ENCODE measurements at places on chromosomes 4 and X.

DNA sequence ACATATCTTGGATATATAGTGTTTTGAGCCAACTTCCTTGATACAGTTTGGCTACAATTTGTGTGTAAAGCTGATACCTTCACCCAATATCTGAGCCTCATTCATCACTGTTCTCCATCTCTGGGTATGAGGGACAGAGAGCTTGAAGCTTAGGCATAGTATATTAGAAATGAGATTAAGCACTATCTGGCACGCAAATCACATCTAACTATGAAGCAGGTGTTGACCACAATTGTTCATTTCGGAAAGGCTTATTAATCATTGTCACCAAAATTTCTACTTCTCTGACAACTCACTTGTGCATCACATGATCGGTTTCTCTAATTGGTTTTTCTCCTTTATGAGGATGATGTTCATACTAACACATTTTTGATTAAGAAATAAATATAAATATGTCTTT lies 2.1 kb upstream of the POF1B start:
- DNase-seq = no peak

GRCh38 chr4:1403591-1404572 lies 2.4 kb downstream of the NKX1-1 start:
- DNase-seq = no peak

DNA sequence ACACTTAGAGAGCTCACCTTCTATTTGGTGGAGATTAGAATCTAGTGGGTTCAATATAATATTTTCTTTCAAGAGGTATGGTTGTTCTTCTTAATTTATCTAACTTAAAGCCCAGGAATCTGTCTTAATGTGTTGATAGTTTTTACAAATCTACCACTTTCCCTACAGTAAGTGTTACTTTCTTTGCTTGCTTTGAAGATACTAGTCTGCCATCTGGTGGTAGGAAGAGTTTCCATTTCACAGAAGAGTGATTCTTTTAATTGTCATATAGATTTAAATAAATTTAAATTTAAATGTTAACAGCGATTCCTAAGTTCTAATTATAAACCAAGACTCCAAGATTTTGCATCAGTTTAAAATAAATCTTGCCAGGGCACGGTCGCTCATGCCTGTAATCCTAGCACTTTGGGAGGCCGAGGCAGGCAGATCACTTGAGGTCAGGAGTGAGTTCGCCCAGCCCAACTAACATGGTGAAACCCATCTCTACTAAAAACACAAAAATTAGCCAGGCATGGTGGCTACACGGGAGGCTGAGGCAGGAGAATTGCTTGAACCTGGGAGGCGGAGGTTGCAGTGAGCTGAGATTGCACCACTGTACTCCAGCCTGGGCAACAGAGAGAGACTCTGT lies 43.5 kb downstream of the NUDT9 start:
- peak; percentile 20 for DNase-seq

- no peak for DNase-seq
These were observed 183.4 kb downstream of the OPHN1 start for GRCh38 chrX:68249903-68250302.

DNA sequence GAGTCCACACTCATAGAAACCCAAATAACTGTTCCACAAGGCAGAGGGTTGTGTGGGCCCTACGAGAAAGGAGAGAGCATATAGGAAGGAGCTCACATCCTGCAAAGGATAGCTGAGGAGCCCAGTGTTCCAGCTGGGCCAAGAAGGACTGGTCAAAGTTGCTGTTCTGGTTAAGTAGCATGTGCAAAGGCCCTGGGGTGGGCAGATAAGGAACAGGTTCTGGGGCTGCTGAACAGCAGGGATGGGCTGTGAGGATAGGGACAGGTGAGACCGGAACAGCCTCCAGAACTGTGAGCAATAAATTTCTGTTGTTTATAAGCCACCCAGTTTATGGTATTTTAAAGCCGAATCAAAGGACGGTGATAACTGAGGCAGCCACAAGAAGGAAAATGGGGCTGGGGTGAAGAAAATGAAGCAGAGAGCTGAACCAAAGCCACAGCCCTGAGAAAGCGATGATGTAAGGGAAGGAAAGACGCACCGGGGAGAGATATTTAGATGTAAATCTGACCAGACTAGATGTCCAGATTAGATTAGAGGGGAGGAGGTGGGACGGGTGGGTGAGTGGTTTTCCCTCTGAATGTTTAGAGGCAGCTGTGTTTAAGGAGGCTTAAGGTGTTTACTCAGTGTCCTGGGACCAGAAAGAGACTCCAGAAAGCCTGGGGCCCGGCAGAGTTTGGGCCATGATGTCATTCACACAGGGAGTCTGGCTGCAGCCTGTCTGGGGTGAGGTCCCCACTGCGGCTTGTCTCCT lies 180.8 kb upstream of the BCOR start:
- DNase-seq = no peak

- DNase-seq = no peak
These were observed 39.7 kb downstream of the NSG1 start for GRCh38 chr4:4426511-4427120.

DNA sequence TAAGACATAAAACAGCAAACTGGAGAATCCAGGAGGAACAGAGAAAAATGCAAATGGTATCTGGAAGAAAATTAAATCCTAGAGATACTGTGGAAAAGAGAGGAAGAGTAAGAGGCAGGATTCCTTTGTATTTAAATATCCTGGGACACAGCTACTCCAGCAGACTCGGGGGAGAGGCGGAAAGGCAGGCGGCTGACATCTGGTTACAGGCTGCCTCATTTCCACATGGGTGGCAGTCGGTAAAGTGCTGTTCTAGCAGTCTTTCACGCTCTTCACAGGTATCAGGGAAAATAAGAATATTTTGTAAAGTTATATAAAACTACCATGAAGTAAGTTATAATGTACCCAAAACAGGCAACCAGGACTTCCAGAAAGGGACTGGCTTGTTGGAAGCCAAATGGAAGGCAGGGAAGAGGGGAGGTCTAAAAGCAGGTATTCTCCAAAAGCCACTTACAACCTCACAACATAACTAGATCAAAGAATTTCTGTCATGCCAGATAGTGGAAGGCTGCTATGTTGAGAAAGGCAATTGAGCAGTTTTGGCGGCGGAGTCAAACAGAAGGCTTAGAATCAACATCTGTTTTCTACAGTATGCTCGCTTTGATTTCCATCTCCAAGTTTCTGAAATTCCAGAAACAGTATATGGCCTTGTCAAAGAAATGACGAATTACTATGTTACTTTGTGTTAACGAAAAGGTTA lies 1.3 kb upstream of the TIGD2 start:
- DNase-seq = no peak

GRCh38 chr4:138672393-138672976 lies 343.1 kb upstream of the NOCT start:
- no peak for DNase-seq

DNA sequence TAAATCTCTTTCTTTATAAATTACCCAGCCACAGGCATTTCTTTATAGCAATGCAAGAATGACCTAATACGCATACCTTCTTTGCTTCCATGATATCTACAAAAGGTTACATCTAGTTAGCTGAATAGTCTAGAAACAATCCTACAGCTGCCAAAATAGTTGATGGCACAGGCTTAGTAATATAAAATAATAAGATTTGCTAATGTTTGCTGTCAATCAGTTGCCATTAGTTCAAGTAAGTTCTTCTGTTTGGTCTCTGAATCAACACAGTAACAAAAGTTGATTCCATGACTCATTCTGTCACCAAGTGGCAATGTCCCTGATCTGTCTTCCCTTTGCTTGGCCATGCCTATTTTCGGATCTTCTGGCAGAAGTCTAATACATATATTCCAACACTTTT lies 470.2 kb downstream of the SPRY1 start:
- DNase-seq = no peak

DNA sequence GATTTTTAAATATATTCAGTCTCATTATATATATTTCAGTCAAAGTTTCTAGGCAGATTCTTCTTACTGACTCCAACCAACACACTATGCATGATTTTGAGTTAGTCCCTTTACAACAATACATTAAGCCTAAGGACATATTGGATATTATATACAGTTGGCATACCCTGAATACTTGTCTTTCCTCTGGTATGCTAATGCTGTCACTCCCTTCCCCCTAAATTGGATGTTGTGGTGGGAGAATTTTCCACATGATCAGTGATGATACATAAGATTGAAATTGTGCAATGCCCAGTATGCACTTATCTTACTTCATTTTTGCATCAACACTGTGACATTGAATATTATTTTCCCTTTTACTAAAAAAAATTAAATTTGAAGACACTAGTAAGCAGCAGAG lies 935.2 kb downstream of the PCDH7 start:
- DNase-seq = no peak

GRCh38 chr4:93771640-93772411 lies 56.7 kb upstream of the ATOH1 start:
- DNase-seq = no peak

DNA sequence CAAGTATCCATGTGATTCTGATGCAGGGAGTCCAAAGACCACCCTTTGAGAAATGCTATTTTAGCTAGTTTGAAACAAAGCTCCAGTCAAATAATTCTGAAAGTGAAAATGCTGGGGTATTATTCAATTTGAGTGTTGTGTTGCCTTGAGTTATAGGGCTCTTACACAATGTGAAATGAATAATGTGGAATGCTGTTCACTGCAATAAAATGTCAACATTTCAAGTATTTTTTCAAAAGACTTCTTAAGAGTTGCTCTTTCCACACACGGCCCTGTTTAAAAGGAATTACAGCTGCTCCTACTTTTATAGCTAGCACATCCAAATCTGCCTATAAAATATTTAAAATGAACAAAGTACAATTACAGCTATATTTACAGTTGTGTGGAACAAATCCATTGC lies 27.5 kb upstream of the PLS3 start:
- DNase-seq = peak; percentile 60

DNA sequence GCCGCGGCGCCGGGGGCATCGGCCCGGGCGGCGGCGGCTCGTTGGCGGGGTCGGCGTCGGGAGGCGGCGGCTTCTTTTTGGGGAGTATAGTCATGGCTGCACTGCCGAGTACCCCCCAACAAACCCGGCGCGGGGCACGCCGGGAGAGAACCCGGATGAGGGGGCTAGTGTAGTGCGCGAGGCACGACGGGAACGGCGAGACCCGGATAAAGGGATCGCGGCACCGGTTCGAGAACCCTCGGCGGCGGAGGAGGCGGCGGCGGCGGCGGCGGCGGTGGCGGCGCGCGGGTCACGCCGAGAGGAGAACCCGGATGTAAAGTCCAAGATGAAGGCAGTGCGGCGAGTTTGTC lies at the start of gene OTUD5:
Gene OTUD5 (minus strand): TSS at position 131 of the 350 bp plus-strand sequence. CDS start 37 bp downstream, at position 94.
- no peak for DNase-seq

GRCh38 chr4:183721207-183722081 lies 62.4 kb downstream of the TRAPPC11 start:
- no peak for DNase-seq

DNA sequence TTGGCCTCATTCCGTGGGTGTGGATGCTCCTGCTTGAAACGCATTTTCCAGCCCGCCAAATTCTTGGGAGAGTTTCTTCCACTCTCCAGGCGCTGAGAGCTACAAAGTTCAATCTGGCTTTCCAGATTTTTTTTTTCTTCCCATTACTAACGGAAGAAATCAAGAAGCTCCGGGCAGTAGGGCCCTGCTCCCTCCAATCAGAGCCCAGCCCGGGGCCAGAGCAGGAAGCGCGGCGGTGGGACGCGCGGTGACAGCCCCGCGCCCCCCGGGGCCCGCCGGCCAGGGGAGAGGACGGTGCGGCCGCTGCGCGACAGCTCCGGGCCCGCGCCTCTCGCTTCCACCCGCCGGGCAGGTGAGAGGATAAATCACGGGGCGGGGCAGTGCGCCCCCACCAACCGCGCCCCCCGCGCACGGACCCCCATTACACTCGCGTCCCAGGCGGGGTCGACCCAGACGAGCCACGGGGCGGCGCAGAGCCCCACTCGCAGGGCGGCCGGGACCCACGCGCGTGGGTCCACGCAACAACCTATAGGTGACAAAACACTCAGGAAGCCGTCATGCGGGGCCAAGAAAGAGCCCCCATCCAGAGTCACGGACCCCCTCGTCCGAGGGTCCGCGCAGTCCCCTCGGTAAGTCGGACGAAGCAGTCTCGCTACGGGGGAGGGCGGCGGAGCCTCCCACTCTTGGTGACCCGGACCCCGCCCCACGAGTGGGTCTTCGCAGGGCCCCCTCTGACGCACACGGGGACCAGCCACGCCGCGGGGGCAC lies 868 bp downstream of the AFAP1 start:
- DNase-seq = no peak

DNA sequence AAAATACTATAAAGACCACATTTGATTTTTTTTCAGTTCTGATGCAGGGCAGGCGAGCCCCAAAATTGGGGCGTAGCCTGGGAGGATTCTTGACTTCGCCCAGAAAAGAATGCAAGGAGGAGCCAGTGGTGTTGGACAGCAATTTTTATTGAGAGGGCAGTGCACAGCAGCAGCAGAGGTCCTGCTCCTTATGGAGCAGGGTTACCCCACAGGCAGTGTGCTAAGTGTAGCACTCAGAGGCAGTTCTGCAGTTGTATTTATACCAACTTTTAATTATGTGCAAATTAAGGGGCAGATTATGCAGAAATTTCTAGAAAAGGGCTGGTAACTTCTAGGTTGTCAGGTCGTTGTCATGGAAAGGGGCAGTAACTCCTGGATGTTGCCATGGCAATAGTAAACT lies 69.9 kb downstream of the GASK1B start:
- DNase-seq = no peak

GRCh38 chrX:1138476-1139184 lies 73.8 kb downstream of the CRLF2 start:
- no peak for DNase-seq

DNA sequence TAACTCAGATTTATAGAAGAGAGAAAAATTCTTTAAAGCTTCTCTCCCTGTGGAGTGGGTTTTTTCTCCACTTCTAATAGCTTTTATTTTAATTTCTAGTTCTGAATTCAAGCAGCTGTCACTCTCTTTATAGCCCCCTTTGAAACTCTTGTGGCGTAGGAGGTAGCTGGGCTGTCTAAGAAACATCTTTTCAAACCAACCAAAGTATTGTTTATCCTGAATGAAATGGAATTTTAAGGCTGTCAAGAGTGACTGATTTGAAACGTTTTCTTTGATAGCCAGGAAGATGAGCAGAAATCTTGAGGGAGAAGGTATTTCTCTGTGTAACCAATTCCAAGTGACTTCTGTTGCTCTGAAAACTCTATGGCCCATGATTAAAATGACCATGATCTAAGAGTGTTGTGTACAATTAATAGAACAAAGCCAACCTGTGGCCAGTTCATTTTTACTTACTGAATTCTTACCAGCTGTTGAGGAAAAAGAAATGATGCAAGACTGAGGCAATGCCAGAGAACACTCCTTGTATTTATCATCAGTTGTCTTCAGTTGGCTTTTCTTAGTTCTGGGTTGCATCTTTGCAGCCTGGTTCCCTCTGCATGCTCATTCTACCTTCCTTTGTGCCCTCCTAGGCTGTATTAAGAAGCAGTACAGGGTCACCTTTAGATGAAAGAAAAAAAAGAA lies 298.4 kb downstream of the ARHGAP10 start:
- DNase-seq = peak; percentile 65

GRCh38 chr4:55781812-55782211 lies 37.8 kb upstream of the EXOC1L start:
- DNase-seq = no peak

GRCh38 chr4:127643791-127644190 lies 11.0 kb downstream of the INTU start:
- no peak for DNase-seq

GRCh38 chrX:129719931-129720530 lies 18.7 kb upstream of the XPNPEP2 start:
- DNase-seq = no peak

- DNase-seq = no peak
These were observed 204.1 kb upstream of the FAM47C start for GRCh38 chrX:36804066-36804465.
